GM23248 (cell line): ENCODE measurements at places on chromosomes 1 and 21. TPM values are rescaled to one million over a fixed set of nuclear protein-coding genes. Genes with fewer than 3 reads are reported as not detected.

The KCNE2 gene
- total RNA-seq = not detected in 2 replicates

The TNN gene
- total RNA-seq = not detected in 2 replicates

The DNALI1 gene
- 0.32 and 0.63 TPM in 2 replicates for total RNA-seq

The ZFP69B gene
- total RNA-seq = 3.0 and 4.2 TPM in 2 replicates

The B3GALT2 gene
- 4.7 and 4.8 TPM in 2 replicates for total RNA-seq

GRCh38 chr1:167496797-167497619, 21.3 kb downstream of the CD247 start:
- no peak overlapping the region for H3K4me3 ChIP-seq
- peaks cover 39% of the 10 kb centered on the region for H3K27me3 ChIP-seq
- peak; percentile 4 for DNase-seq
- H3K4me1 ChIP-seq = no peaks in the 10 kb centered on the region
- H3K27ac ChIP-seq = no peak overlapping the region

DNA sequence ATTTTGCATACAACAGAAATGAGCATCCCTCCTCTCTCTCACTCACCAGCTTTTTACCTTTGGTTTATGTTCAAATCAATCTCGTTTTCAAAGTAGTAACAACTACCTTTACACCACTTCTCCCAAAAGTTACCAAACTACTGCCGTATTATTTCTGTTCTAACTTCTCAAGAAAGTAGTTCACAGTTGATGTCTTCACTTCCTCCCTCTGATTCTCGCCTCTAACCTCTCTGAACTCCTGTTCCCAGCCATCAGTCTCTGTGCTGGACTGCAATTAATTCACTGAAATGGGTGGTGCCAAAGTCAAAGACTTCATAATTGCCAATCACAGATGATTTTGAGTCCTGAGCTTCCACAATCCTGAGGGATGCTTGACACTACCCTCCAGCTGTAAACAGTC, 54.0 kb downstream of the ZNF281 start:
- H3K4me3 ChIP-seq = no peak overlapping the region
- H3K27me3 ChIP-seq = no peaks in the 10 kb centered on the region
- DNase-seq = no peak
- no peaks in the 10 kb centered on the region for H3K36me3 ChIP-seq

DNA sequence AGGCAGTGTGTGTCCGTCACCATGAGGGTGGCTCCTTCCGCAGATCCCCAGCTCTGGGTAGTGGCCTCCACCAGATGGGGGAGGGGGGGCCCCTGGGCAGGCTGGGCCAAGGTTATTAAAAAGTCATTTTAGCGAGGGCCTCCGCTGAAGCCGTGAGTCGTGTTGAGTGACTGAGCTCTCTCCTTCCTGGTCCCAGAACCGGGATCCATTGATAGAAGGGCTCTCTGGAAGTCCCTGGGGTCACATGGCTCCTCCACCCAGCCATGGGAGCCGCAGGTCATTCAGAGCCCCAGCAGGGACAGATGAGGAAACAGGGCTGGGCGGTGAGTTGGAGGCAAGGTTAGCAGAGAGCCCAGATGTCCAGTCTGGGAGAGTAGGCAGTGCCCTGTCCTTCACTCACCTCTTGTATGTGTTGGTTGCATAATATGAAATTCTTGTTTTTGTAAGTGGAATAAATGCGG, 12.9 kb downstream of the MIIP start:
- H3K36me3 ChIP-seq = no peaks in the 10 kb centered on the region
- no peaks in the 10 kb centered on the region for H3K4me1 ChIP-seq

DNA sequence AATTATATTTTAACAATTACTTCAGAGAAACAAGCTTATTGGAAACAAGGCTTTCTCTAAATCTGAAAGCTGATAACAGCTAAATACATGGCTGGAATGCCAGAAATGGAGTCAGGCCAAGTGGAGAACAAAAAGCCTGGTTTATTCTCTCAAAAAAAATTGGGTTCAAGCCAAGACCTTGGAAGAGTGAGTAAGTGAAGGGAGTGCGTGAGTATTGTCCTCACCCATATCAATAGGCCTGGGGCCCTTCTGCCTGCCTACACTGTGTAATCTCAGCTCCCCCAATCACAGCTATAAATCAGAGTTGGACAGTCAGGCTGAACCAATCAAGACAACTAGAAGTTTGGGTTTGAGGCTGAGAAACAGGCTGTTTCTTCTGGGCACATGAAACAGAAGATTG, 7.4 kb downstream of the KYAT3 start:
- no peaks in the 10 kb centered on the region for H3K27me3 ChIP-seq
- no peaks in the 10 kb centered on the region; the same call in 1 of the 2 replicates for H3K36me3 ChIP-seq
- H3K4me1 ChIP-seq = peaks cover 27% of the 10 kb centered on the region
- DNase-seq = peak; percentile 86
- H3K4me3 ChIP-seq = no peak overlapping the region; the same call in 1 of the 2 replicates

DNA sequence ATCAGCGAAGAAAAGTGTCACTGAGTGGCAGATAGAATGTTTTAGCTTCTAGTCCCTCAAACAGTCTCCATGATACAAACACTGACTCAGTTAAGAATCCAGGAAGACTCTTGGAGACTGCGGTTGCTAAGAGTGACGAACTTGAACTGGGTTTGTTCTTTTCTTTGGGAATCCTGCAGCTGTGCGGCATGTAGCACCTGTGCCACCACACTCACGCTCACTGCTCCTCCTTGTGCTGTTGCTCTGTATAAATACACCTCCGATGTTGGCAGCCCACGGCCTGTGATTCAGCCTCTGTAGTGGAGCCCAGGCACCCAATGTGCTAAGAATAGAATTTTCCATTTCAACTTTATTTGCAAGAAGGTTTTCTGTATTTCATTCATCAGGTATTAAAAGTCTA, 5.5 kb upstream of the PPIE start:
- H3K27me3 ChIP-seq = peaks cover 43% of the 10 kb centered on the region
- H3K36me3 ChIP-seq = no peaks in the 10 kb centered on the region
- no peaks in the 10 kb centered on the region for H3K4me1 ChIP-seq
- no peak overlapping the region for H3K27ac ChIP-seq

DNA sequence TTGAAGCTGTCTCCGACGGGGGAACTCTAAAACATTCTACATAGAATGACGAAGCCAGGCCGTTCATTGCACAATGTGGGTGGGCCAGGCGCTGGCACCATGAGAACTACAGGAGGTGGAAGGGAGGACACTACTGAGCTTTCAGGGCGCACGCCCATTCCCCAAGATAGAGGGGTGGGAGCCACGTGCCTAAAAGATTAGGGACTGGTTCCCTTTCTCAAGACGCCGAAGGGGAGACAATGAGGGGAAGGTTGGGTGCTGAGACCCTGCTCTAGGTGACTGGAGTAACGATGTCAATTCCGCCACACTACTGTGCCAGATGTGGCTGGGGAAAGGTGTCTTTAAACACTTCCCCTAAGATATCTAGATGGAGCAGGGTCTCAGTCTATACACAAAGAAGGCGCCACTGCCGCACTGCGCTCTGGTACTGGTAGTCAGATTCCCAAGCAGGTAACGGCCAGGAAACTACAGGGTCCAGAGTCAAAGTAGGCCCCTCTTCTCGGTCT, 782 bp downstream of the CSDE1 start:
- H3K4me3 ChIP-seq = peak overlapping the region; percentile 100
- no peaks in the 10 kb centered on the region for H3K27me3 ChIP-seq
- H3K27ac ChIP-seq = peak overlapping the region; percentile 100
- peaks cover 3% of the 10 kb centered on the region; the same call in 1 of the 2 replicates for H3K36me3 ChIP-seq

DNA sequence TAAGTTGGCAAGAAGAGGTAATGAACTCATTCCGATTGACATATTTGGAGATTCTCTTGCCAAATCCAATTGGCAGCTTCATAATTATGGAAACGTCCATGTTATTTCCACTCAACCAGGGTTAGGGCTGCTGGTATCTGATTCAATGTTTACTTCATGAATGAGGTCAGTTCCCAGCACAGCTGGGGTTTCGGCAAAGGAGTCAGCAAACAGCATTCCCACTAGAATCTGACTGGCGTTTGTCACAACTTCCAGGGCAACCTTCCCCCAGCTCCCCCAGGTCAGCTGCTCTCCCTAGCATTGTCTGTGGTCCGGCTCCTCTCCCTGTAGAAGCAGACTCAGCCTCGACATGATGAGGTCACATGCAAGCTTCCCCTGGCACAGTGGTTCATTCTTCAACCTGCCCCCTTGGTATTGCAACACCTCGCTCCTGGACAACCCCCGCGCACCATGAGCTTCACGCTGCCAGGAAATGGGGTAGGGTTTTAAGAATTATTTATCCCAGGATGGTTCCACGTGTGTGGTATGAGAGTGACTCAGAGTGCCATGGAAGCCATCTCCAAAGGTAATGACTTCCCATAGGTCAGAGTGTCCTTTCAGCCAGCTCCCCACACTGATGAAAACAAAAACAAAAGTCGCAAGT, 100.7 kb upstream of the SLC25A33 start:
- peak; percentile 87 for DNase-seq
- H3K27me3 ChIP-seq = no peaks in the 10 kb centered on the region
- H3K36me3 ChIP-seq = no peaks in the 10 kb centered on the region
- peaks cover 16% of the 10 kb centered on the region for H3K4me1 ChIP-seq
